ENCODE measurements at places on chromosomes 2 and 18.

GRCh38 chr18:11322006-11322405, 172.6 kb upstream of the PIEZO2 start:
- no peak for DNase-seq

- no peak for DNase-seq
Measured at GRCh38 chr2:224210286-224211180, 171.4 kb upstream of the SERPINE2 start.

DNA sequence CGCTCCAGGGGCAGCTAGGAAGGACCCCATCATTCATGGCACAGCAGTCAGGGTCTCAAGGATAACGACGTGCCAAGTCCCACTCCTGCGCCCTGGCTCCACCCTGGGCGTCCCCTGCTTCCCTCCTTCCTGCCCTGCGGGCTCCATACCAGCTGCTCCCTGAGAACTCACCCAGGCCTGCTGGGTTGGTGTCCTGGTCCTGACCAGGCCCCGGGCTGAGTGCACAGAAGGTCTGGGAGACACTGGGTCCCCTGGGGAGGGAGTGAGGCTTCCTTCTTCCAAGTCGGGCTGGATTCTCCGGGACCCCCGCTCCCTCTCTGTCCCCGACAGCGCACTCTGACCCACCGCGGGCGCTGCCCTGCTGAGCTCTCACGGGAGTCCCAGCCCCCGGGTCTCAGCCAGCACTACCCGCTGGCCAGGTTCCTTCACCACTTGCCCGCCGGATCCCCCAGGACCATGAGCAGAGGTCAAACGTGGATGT, 160.2 kb downstream of the PXDN start:
- no peak for DNase-seq

DNA sequence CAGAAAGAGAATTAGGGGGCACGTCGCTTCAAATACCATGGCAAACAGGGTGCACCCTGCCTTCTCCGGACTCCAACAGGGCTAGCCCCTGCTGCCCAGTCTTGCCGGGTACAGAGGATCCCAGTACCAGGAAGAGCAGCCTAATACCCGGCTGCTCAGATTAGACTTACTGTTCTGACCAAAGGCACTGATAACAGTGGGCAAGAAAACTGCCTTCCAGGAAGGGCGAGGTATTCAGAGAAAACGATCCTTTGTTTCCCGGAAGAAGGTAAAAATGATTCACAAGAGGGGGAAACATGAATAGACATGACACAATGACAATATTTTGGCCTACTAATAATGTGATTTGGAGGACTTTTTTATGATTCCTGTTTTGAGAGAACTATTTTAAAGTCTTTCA, 99.9 kb downstream of the SS18 start:
- no peak for DNase-seq

DNA sequence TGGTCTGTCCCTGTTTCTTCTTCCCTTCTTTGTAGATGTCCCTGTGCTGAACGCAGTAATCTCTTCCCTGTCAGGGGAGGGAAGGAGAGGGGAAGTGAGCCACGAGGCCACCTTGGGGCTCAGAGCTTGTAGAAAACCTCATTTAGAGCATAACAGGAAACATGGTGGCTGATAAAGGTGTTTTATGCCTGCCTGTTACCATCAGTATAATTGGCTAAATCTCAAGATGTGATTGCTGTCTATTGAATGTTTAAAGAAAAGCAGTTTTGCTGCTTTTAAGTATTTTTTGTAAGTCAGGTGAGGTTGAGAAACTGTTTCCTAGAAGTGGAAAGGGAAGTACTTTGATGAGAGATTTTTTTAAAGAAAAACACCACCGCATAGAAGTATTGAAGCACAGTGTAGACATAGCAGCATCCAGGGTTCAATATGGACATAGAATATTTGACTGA, 59.7 kb upstream of the PDK1 start:
- DNase-seq: no peak

DNA sequence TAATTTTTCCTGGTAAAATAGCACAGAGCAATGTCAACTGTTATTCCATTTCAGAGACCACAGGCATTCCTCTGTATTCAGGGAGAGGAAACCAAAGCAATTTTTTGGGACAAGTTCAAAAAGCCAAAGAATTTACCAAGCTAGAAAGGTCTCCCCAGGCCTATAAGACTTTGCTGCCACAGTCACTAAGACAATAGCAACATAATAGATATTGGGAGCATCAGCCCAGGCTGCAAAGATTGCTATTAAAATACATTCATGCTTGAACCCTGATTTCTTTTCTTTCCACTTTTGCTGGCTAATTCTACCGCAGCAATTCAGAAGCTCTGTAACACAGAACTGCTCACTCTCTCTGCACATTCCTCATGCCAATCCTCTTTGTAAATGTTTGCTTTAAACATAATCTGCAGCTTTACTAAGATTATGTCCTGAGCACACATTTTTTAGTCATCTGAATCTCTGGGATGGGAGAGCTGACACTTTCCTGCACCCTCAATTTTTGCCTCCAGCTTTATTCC, 76.3 kb downstream of the CLHC1 start:
- DNase-seq: no peak

DNA sequence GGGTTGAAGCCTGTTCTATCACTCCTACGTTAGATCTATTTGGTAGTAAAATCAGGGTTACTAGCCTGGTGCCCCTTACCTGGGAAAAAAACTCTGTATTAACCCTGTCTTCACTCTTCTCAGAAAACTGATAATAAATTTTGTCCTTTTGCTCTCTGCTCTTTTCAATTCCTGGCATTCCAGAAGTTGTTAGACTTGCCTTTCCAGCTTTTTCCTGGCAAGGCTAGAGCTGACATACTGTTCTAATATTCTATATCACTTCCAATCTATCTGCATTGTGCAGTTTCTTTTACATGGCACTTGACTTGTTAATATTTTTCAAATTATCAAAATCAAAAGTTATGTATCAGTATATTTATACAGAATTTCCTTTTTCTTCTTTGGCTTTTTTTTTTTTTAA, 162.2 kb downstream of the FIGN start:
- no peak for DNase-seq

GRCh38 chr2:10242451-10242850, 60.3 kb upstream of the HPCAL1 start:
- no peak for DNase-seq

Measured in GM13976 (cell line).